ENCODE measurements at places on chromosomes 3 and 15. TPM values are rescaled to one million over a fixed set of nuclear protein-coding genes. Genes with fewer than 3 reads are reported as not detected.

GRCh38 chr3:57942872-57943283 is 65.3 kb upstream of the FLNB start:
- no peak for DNase-seq
- peaks cover 4% of the 10 kb centered on the region for H3K36me3 ChIP-seq
- no peak overlapping the region for H3K4me3 ChIP-seq
- H3K27me3 ChIP-seq, result no peaks in the 10 kb centered on the region
- no peak overlapping the region for H3K27ac ChIP-seq
- no peaks in the 10 kb centered on the region for H3K4me1 ChIP-seq

DNA sequence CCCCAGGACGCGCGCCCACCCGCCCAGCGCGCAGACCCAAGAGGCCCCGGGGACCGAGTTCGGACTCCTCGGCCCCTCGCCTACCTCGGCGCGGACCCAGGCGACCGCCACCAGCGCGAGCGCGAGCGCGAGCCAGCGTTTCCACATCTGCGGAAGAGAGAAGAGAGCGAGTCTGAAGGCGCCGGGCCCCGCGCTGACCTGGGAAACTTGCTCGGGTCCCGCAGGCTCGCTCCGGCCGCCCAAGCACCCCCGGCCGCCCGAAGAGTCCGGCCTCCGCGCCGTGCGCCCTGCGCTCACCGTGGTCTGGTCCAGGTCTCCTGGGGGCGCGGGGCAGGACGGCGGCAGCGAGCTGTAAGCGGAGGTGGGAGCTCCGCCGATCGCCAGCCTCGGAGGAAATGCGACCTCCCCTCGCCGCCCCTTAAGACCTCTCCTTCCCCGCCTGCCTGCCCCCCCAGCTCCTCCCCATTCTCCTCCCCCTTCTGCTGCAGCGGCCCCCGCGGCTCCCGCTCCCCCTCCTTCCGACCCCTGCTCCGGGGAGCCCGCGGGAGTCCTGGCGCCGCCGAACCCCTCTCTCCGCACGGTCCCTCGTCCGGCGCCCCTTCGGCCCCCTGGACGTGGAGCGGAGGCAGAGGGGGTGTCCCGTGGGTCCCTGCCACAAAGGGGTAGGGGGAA is at the start of gene FSTL1:
TSS of gene FSTL1 (minus strand) at position 393 of the 672 bp plus-strand sequence. CDS start at position 147, 246 bp downstream.
- H3K36me3 ChIP-seq, result peaks cover 2% of the 10 kb centered on the region
- peak; percentile 7 for DNase-seq
- H3K27ac ChIP-seq, result no peak within 1 kb of the TSS

DNA sequence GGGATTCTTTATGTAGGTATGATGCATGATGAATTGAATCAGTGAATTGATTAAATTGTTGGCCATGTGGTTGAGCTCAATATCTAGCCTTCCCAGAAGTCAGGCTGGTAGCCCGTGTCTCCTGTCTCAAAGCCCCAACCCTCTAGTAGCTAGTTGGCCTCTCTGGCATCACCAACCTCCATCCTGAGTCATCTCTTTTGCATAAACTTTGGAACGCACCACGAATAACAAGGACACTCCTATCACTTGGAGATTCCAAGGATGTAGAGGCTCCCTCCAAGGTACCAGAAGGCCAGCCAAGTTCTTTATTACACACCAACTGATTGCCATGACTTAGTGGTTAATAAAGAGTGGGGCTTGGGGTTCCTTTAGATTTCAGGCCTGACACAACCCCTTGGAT is 148.4 kb downstream of the APBA2 start:
- no peak overlapping the region for H3K27ac ChIP-seq
- H3K4me1 ChIP-seq, result peaks cover 49% of the 10 kb centered on the region
- no peak overlapping the region for H3K4me3 ChIP-seq
- no peak for DNase-seq

GRCh38 chr3:113148284-113148683 is 63.1 kb upstream of the BOC start:
- peaks cover 3% of the 10 kb centered on the region for H3K27me3 ChIP-seq
- H3K27ac ChIP-seq, result no peak overlapping the region
- H3K4me1 ChIP-seq, result no peaks in the 10 kb centered on the region

- peak; percentile 18 for DNase-seq
- H3K27ac ChIP-seq, result peak overlapping the region; percentile 41
- peak overlapping the region; percentile 96 for H3K4me3 ChIP-seq
- no peaks in the 10 kb centered on the region for H3K27me3 ChIP-seq
These were observed 441 bp downstream of the CEP70 start for GRCh38 chr3:138593488-138594149.

Gene APBA2
- total RNA-seq, result 16.2 TPM

Gene ZBTB20
- 4.5 TPM for total RNA-seq

DNA sequence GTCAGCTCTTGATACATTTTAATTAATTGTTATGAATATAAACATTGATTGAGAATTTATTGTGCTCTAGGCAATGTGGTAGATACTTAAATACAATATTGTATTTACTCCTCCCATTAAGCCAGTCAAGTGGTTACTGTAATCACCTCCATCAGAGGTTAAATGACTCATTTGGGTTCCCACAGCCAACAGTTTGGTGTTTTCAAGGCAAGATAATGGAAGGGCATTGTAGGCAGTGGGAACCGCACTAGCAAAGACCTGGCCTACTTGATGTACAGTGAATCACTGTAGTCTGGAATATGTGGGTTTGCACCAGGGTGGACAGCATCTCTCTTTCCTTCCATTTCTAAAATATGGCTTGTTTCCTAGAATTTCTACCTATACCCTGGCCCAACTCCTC is 127.4 kb downstream of the EDEM1 start:
- H3K27ac ChIP-seq, result no peak overlapping the region
- H3K36me3 ChIP-seq, result no peaks in the 10 kb centered on the region
- no peaks in the 10 kb centered on the region for H3K4me1 ChIP-seq
- H3K4me3 ChIP-seq, result no peak overlapping the region

Gene SNTN
- total RNA-seq, result not detected

- H3K4me3 ChIP-seq, result no peak overlapping the region
- H3K4me1 ChIP-seq, result no peaks in the 10 kb centered on the region
- no peak for DNase-seq
- peaks cover 2% of the 10 kb centered on the region for H3K27me3 ChIP-seq
These were observed 11.8 kb downstream of the KCNH8 start for GRCh38 chr3:19159966-19160635.

DNA sequence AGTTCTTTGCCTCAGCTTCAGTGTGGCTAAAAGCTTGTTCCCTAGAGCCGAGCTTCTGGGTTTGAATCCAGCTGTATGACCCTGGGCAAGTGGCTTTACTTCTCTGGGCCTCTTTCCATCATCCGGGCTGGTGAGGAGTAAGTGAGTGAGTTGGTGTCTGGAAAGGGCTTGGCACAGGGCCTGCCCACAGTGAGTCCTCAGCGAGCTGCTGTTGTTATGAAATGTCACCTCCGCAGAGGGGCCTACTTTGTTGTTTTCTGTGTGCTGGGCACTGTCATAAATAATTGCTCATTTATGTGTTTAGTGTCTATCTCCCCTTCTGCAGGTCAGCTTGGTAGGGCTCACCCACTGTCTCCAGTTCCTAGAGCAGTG is 31.7 kb downstream of the SLC6A6 start:
- peaks cover 4% of the 10 kb centered on the region for H3K36me3 ChIP-seq
- H3K4me1 ChIP-seq, result peaks cover 59% of the 10 kb centered on the region
- H3K27me3 ChIP-seq, result no peaks in the 10 kb centered on the region
- no peak for DNase-seq

- no peaks in the 10 kb centered on the region for H3K27me3 ChIP-seq
- H3K27ac ChIP-seq, result no peak overlapping the region
- H3K4me3 ChIP-seq, result no peak overlapping the region
- H3K36me3 ChIP-seq, result peaks cover 54% of the 10 kb centered on the region
- no peak for DNase-seq
These were observed 108.1 kb downstream of the USP13 start for GRCh38 chr3:179760944-179761343.

DNA sequence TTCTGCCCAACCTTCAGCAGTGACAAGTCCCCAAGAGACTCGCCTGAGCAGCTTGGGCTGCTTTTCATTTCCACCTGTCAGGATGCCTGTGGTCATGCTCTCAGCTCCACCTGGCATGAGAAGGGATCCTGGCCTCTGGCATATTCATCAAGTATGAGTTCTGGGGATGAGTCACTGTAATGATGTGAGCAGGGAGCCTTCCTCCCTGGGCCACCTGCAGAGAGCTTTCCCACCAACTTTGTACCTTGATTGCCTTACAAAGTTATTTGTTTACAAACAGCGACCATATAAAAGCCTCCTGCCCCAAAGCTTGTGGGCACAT is 3.5 kb downstream of the MYD88 start:
- H3K36me3 ChIP-seq, result peaks cover 15% of the 10 kb centered on the region
- no peak overlapping the region for H3K27ac ChIP-seq
- H3K27me3 ChIP-seq, result no peaks in the 10 kb centered on the region
- peaks cover 27% of the 10 kb centered on the region for H3K4me1 ChIP-seq

- no peak for DNase-seq
- no peak overlapping the region for H3K4me3 ChIP-seq
- H3K4me1 ChIP-seq, result no peaks in the 10 kb centered on the region
- H3K36me3 ChIP-seq, result no peaks in the 10 kb centered on the region
These were observed 54.6 kb upstream of the STXBP5L start for GRCh38 chr3:120853416-120853815.

Gene MYZAP
- 0.38 TPM for total RNA-seq

DNA sequence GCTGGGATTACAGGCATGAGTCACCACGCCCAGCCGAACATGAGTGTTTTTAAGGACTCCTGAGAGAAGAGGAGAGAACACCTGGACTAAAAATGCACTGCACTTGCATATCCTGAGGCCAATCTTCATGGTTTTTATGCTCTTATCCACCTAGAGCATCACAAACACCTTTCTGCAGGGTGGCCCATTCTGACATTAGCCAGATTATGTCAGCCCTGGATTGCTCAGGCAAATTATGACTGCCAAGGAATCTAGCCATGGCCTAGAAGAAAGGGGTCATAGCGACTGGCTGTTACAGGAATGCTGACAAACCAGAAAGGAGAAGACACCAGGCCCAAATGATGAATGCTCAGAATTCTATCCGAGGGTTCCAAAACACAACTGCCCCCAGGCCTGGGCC is 40.9 kb upstream of the HERC1 start:
- H3K27me3 ChIP-seq, result no peaks in the 10 kb centered on the region
- no peak overlapping the region for H3K27ac ChIP-seq
- no peak for DNase-seq
- no peaks in the 10 kb centered on the region for H3K36me3 ChIP-seq

Gene TGM4
- total RNA-seq, result not detected

Gene REC114
- total RNA-seq, result not detected

DNA sequence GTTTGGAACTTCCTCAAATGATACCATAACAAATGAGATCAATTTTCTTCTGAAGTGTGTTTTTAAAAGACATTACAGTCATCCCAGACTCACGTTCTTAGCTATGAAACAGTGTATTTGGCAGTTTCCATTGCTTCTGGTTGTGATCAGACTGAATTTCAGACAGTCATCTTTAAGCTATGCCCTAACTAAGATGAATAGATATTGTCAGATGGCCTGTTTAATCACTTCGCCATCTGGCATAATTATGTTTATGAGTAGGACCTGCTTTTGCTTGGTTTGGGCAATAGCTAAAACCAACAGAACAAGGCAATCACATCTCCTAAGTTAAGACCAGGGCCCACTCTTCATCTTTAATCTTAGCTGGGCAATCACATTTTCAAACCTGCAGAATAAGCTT is 313.1 kb downstream of the SV2B start:
- H3K27me3 ChIP-seq, result no peaks in the 10 kb centered on the region
- no peak for DNase-seq
- peaks cover 9% of the 10 kb centered on the region for H3K4me1 ChIP-seq
- H3K36me3 ChIP-seq, result no peaks in the 10 kb centered on the region
- no peak overlapping the region for H3K27ac ChIP-seq

Gene PLA2G4D
- total RNA-seq, result not detected

- no peak overlapping the region for H3K4me3 ChIP-seq
- H3K27ac ChIP-seq, result no peak overlapping the region
- H3K4me1 ChIP-seq, result peaks cover 32% of the 10 kb centered on the region
- H3K27me3 ChIP-seq, result no peaks in the 10 kb centered on the region
- DNase-seq, result no peak
These were observed 70.5 kb upstream of the MAP4 start for GRCh38 chr3:48086705-48087104.

DNA sequence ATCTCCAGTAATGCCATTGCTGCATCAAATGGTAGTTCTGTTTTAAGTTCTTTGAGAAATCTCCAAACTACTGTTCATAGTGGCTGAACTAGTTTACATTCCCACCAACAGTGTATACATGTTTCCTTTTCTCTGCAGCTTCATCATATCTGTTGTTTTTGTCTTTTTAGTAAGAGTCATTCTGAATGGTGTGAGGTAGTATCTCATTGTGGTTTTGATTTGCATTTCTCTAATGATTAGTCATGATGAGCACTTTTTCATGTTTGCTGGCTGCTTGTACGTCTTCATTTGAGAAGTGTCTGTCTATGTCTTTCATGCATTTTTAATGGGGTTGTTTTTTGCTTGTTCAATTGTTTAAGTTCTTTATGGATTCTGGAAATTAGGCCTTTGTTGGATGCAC is 10.2 kb upstream of the GCSAM start:
- DNase-seq, result no peak
- peaks cover 19% of the 10 kb centered on the region for H3K4me1 ChIP-seq
- H3K4me3 ChIP-seq, result peak overlapping the region; percentile 36
- H3K27me3 ChIP-seq, result no peaks in the 10 kb centered on the region

DNA sequence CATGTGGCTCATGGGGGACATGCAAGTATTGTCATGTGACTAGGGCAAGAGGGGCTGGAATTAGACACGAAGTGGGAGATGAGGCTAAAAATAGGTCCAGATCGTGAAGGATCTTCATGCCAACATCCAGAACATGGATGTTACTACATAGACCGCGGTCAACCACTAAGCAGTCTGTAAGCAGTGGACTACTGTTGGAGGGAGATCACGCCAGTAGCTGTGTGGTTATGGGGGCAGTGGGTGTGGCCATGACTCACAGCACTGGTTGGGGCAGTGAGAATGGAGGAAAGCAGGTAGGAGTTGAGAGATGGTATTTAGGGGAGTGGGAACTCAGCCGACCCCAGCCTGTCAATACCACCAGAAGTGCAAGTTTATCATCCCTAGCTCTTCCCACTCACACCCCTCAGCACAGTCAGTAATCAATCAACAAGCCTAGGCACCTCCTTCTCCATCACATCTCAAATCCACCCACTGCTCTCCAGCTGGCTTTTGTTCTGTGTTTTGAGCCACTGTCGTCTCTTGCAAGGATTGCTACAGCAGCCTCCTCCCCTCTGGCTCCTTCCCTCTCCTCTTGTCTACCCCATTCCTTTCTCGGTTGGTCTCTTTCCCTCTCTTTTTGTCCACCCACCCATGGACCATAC is 107.2 kb upstream of the ABHD17C start:
- peaks cover 5% of the 10 kb centered on the region for H3K27me3 ChIP-seq
- no peaks in the 10 kb centered on the region for H3K4me1 ChIP-seq
- H3K4me3 ChIP-seq, result no peak overlapping the region
- no peak for DNase-seq
- H3K27ac ChIP-seq, result no peak overlapping the region

GRCh38 chr15:55770806-55771205 is 27.9 kb upstream of the PRTG start:
- H3K4me3 ChIP-seq, result no peak overlapping the region
- no peaks in the 10 kb centered on the region for H3K4me1 ChIP-seq
- H3K36me3 ChIP-seq, result no peaks in the 10 kb centered on the region
- no peak for DNase-seq
- H3K27ac ChIP-seq, result no peak overlapping the region

GRCh38 chr15:95024351-95024750 is 793.0 kb downstream of the MCTP2 start:
- H3K4me3 ChIP-seq, result no peak overlapping the region
- no peak overlapping the region for H3K27ac ChIP-seq
- no peak for DNase-seq
- H3K4me1 ChIP-seq, result no peaks in the 10 kb centered on the region
- H3K36me3 ChIP-seq, result no peaks in the 10 kb centered on the region
- H3K27me3 ChIP-seq, result peaks cover 9% of the 10 kb centered on the region

GRCh38 chr3:11465744-11466616 is 177.7 kb downstream of the VGLL4 start:
- no peak for DNase-seq
- no peak overlapping the region for H3K27ac ChIP-seq
- H3K36me3 ChIP-seq, result peaks cover 10% of the 10 kb centered on the region
- no peaks in the 10 kb centered on the region for H3K4me1 ChIP-seq

Gene CLDN16
- total RNA-seq, result not detected
